ENCODE measurements at places on chromosomes 13 and 19.

DNA sequence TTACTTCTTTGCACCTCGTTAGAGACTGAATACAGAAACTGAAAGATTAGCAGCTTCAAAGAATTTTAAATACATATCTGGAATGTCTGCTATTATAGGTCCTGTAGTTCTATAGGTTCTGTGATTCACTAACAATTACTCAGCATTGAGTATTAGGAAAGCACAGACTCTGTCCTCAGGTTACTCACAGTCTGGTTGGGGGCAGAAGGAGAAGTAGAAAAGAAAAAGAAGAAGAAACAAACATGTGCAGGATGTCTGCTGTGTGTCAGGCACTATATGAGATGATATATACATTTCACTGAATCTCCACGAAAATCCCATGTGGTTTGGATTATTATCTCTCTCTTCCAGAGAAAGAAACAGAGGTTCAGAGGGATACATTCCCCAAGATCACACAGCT, 40.1 kb downstream of the SERTM1 start:
- no peak for DNase-seq

- DNase-seq: no peak
Observed at GRCh38 chr13:52711286-52711685, 28.3 kb downstream of the CNMD start.

DNA sequence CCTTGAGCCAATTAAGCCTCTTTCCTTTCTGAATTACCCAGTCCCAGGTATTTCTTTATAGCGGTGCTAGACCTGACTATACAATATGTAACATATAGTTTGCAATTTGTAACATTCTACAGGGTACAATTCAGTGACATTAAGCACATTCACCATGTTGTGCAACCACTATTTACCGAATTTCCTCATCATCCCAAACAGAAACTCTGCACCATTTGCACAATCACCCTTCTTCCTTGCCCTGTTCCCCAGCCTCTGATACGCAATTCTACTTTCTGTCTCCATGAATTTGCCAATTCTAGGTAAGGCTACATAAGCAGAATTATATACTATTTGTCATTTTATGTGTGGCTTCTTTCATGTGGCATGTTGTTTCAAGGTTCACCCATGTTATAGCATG, 13.7 kb upstream of the SIGLEC10 start:
- DNase-seq: no peak

GRCh38 chr13:99655351-99656091, 154.2 kb downstream of the TM9SF2 start:
- DNase-seq: peak; percentile 95

GRCh38 chr19:48804496-48804895, 6.3 kb downstream of the BCAT2 start:
- DNase-seq: no peak

DNA sequence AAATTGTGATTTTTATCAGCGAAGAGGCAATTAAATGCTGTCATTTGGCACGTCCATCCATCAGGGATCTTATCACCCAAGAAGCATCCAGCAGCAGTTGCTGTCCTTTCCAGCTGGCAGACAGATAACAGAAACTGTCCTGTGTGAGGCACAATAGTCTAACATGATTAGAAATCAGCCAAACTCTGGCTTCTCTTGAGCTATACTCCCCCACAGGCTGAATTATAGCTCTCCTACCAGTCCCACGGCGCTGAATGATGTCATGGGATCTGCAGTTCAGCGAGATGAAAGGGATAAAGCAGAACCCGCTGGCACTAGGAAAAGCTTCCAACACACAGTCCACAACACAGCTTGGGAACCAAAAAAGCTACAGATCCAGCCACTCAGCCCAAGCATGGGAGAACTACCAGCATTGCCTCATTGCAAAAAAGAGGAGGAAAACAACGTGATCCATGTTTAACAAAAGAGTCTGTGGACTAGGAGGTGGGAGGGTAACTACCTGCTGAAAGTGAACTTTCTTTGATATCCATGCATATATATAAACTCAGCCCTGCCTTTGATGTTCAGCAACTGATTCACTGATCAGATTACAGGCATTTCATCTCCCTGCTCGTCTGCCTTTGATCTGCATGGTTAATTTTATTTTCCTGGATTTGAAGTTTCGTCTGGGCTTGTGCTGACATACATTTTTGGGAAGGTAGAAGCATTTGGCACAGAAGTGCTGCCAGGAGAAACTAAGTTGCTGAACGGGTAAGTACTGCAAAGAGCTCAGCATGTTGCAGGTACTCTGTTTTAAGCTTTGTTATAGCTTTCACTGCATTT, at the start of gene TNFRSF19:
Gene TNFRSF19 (plus strand): TSS at position 314 of the 822 bp plus-strand sequence. CDS start 19,772 bp downstream, outside the sequence.
- DNase-seq: no peak

- DNase-seq: no peak
Observed at GRCh38 chr13:96816874-96817273, 177.4 kb downstream of the OXGR1 start.

DNA sequence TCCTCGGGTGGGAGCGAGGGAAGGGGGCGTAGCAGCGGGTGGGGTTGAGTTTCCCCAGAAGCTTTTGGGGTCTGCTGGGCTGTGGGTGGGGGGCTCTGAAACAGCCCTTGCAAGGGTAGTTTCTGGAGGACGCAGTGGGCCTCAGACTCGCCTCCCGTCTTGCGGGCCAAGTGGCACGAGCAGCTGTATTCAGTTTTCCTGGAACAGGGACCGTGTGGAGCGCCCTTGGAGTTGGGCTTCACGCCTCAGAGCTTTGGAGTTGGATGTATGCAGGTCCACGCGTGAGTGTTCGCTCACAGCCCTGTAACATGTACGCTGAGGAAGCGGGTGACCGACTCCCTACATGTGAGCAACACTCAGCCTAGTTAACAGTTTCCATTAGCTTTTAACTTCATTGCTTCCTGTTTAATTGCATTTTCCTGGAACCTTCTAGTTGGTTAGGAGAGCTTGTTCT, 603 bp downstream of the TM9SF2 start:
- peak; percentile 47 for DNase-seq

DNA sequence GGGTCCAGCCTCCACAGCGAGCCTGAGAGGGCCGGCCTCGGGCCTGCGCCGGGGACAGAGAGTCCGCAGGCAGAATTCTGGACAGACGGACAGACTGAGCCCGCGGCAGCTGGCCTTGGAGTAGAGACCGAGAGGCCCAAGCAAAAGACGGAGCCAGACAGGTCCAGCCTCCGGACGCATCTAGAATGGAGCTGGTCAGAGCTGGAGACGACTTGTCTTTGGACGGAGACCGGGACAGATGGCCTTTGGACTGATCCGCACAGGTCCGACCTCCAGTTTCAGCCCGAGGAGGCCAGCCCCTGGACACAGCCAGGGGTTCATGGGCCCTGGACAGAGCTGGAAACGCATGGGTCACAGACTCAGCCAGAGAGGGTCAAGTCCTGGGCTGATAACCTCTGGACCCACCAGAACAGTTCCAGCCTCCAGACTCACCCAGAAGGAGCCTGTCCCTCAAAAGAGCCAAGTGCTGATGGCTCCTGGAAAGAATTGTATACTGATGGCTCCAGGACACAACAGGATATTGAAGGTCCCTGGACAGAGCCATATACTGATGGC, 490 bp downstream of the ITPKC start:
- DNase-seq: peak; percentile 57

GRCh38 chr19:32916969-32917615, 47.5 kb upstream of the SLC7A9 start:
- no peak for DNase-seq

GRCh38 chr19:54029301-54029700, 34.4 kb downstream of the VSTM1 start:
- DNase-seq: no peak

DNA sequence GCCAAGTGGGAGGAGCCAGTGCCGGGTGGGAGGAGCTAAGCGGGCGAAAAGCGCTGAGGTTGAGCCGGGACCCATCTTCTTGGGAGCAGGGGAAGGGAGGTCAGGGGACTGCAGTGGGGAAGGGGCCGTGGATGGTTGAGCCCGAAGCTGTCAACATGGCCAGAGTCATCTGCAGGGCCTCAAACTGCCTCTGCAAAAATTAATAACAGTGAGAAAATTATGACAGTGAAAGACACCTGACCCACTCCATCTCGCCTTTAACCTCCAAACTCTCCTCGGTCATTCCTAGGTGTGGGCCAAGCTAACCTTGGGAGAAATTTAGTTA, 30.1 kb downstream of the ZNF557 start:
- no peak for DNase-seq

DNA sequence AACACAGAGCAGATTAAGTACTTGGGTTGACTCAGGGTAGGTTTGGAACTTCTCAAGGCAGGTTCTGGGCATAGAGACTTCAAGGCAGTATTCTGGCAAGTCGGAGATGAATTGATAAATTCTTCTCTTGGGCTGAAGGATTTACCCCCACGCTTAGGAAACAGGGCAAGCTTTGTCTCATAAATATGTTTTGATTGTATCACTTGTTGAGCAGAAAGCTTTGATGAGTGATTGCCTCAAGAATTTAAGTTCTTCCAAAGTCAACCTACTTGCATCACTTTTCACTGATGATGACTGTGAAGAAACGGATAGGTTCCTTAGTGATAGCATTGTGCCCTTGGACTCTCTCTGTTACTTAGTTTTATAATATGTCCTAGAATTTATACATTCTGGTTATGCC, 258.6 kb upstream of the DACH1 start:
- no peak for DNase-seq

DNA sequence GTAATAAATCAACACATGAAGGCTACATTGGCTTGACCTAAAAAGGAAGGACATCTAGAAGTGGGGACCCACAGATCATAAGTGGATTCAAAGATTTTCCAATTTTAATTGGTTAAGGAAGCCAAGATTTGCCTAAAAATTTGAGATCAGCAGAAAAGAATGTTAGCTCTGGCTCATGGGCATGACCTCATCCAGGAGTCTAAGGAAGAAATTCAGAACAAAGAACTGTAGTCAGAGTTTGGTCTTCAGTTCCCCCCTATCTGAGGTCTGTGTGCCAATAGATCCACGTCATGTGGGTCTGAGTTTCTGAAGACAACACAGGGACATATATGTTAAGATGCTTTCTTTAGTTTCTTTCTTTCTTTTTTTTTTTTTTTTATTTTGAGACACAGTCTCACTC, 648.8 kb upstream of the SPRY2 start:
- no peak for DNase-seq

DNA sequence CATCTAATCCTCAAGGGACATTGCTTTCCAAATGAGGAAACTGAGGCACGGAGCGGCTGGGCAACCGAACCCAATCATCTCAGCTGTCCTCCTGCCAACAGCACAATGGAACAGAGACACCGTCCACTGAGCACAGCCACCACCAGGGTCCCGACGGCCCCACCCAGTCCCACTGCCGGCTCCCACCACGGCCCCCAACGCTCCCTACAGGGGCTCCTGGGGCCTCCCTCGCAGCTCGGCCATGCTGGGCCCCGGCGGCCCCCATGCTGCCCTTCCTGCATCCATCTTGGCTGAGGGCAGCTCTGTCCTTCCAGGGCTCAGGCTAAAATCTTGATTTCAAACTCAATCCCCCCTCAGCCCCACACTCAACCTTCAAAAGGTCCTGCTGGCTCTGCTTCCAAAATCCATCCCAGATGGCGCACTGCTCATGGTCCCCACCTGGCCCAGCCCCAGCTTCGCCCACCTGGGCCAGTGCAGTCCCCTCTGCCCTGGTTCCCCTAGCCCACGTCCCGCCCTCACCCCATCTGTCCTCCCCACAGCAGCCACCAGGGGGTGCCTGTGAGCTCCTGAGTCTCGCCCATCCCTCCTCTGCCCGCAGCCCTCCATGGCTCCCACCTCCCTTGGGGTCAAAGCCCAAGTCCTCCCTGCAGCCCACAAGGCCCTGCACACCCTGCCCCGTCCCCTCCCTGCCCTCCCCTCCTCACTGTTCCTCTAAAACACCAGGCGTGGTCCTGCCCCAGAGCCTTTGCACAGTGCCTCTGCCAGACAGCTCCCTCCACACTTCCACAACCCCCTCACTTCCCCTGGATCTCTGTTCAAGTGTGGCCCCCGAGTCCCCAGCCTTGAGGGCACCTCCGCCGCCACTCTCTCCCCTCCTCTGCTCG, 7.9 kb downstream of the PIP5K1C start:
- DNase-seq: no peak
